A549 treated with GW870086 at 1 μM for 4 hours (cell line): ENCODE measurements at places on chromosomes 4 and X. TPM values are rescaled to one million over a fixed set of nuclear protein-coding genes. Genes with fewer than 3 reads are reported as not detected.

Gene PHEX
- 0.30 to 0.48 TPM (median 0.44 TPM) in 5 replicates for total RNA-seq

Gene CHST7
- 24.4 to 36.1 TPM (median 32.9 TPM) in 5 replicates for total RNA-seq

Gene ARX
- 0.39 to 0.93 TPM (median 0.60 TPM) in 5 replicates for total RNA-seq

Gene TEX13C
- 0.03 TPM in 1 of 5 replicates, not detected in the others for total RNA-seq

Gene DMD
- 0.05 TPM in 1 of 5 replicates, not detected in the others for total RNA-seq
